ENCODE measurements at places on chromosomes 5 and 9.
A peak's percentile ranks its signal among the peaks of the same experiment; 100 is the strongest.

- DNase-seq: no peak
Observed at GRCh38 chr5:61811052-61811451, 479.0 kb downstream of the ZSWIM6 start.

DNA sequence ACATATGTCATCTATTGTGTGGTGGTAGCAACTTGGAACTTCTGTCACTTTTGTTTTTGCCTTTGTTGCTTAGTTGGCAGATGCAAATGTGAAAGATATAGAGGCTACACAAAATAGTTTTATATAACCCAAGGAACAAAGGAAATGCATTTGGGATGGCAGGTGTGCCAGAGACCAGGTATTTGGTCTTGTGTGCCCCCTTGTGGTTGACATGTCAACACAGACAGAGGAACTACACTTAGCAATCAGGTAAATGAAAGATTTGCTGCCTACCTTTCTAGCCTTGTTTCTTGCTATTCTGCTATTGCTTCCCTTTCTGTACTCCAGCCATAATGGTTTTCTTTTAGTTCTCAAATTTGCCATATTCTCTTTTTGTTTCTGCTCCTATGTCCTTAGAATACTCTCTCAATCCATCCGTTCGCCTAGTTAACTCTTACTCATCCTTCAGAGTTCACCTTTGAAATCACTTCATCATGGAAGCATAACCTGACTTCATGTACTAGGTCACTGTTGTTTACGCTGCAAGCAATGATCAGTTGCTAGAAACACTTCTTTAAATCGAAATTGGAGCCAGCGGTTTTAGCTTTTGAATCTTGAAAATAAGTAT is 119.5 kb downstream of the TRPM3 start:
- DNase-seq: no peak

- DNase-seq: no peak
Observed at GRCh38 chr9:17795744-17796143, 216.9 kb downstream of the SH3GL2 start.

- no peak for DNase-seq
Observed at GRCh38 chr5:149172261-149172660, 31.0 kb downstream of the ABLIM3 start.

DNA sequence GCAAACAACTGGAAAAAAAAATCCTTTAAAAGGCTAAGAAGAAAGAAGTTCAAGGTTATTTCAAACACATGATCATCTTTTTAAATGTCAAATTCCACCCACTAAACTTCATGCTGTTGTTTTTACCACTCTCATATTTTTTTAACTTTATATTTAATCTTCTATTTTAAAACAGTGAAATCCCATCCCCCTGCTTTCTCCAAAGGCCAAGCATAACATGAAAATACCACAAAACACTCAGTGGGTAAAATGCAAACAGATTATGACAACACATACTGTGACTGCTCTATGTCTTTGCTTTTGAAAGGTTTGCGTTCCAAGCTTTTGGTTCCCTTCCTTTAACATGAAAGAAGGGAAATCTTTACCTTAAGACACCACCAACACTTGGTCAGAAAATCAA is 127.6 kb downstream of the SNCAIP start:
- DNase-seq: no peak

DNA sequence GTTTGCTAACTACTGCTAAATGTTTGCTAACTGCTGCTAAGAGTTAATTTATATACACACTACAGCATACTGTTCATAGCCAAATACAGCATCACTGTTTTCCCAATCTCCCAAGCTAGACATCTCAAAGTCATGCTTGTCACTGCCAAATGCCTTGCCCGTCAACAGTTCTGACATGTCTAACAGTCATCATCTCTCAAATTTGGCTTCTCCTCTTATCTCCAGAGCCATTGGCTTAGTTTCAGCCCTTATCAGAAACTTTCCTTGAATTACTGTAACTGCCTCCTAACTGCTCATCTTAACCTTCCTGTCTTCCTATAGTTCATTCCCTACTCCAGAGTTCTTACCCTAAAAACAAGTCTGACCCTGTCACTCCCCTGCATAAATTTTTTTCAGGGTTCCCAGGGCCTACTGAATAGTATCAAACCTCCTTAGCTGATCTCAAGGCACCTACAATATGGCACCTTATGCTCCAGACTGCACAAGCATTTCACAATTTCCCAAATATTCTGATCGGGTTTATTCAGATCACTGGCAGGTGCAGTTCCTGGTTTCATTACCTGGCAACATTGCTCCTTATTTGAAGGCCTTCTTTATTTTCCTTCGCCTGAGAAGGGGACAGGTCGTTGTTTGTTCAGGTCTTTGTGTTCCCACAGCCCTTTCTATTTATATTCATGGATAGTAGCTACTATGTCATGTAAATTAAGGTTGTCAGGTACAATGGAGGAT is 55.9 kb upstream of the ANKRD55 start:
- no peak for DNase-seq

- DNase-seq: no peak
Observed at GRCh38 chr5:176877793-176878331, 21.3 kb downstream of the HK3 start.

DNA sequence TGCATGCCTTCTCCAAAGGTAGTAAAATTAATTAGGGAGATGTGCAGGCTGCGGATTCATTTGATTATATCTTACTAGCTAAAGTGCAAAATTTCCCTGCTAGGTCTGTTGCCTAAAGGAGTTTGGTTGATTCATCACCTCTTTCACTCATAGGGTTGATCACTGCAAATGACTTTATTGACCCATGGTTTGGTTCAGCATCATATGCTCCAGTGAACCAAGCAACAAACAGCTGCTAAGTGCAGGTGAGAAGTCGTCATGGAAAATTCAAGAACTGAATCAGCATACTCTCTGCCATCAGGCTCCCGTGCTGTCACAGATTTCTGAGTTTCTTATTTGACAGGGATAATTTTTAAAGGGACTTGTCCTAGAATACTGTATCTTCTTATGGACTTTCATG is 571.8 kb upstream of the CDH18 start:
- DNase-seq: no peak

DNA sequence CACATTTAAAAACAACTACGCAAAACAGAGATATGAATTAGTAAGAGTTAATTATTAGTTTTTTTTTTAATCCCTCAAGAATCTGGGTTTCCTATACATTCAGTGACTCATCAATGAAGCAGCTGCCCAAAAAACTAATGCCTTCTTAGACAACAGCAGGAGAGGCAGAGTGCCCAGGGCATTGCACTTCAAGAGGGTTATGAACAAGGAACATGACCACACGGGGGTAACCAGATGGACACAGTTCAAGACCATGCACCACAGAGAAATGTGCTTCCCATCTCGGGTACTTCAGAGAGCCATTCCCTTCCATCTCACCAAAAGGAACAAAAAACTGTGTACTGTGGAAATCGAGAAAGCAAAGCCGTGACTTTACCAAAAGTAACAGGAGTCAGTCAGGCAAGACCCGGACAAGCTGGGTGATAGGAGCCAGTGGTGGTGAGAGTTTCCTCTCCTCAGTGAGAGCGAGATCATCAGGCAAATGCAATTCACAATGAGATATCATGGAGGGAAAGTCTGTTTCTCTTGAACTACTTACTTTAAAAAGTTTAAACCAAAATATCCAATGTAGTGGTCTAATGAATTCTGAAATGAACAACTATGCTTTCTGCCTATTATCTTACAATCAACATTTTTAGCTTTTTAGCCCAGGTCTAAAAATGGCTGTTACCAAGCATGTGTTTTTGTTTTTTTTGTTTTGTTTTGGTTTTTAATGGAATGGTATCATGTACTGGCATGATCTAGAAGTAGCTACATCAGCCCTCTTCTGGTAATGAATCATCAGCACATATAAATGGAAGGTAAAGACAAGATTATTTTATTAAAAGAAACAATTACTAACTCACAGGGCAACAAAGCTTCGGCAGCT is 192.1 kb downstream of the TSSK1B start:
- DNase-seq: no peak

DNA sequence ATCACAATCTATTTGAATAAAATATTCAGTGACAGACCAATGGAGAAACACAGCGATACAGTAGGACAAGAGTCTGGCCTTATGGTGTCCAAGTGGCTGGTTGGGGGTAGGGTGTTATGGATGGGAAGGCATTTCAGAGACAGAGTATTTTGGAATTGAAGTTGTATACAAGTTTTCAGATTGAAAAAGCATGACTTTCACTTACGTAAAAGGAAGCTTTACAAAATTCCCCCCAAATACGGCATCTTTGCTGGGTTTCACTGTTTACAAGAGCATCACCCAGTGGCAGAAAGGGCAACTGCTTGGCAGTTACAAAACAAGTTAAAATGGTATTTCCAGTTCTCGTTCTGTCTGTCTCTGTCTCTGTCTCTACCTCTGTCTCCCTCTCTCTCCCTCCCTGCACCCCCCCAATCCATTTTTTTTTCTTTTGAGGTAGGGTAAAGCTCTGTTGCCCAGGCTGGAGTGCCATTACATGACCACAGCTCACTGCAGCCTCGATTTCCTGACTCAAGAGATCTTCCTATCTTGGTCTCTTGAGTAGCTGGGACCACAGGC is 86.2 kb downstream of the PTPN3 start:
- peak; percentile 11 for DNase-seq

DNA sequence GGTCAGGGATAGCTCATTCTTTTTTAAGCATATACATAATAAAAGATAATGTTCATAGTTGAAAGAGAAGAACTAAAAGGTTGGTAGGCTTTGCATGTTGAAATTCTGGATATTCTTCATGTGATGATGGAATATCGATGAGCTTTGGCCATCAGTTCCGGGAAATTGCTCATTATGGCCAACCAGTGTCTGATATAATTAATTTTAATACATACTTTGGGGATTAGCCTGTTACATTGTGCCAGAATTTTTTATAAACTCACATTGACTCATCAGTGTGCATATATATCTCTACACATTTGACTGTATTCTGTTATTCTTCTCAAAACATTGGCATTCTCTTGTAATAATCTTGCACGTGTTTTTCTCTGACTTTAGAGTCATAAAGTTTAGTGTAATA is 84.3 kb downstream of the NNT start:
- no peak for DNase-seq

DNA sequence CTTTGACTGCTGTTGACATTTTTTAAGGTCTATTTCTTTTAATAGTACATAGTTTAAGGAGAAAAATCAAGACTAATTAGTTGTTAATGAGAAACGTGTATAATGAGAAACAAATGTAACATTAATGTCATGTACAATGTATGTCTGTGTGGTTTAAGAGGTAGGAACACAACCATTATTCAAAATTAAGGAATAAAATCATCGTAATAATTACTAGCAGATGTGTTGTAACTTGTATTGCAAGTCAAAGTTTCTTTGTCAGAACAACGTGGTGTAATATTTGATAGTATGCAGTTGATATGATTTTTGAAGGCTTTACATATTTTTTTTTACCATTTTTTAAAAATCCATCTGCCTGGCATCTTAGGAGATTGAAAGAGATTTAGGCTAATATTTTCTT is 120.2 kb upstream of the ARRDC3 start:
- DNase-seq: no peak

- no peak for DNase-seq
Observed at GRCh38 chr9:8417341-8417740, 617.8 kb upstream of the DMAC1 start.

DNA sequence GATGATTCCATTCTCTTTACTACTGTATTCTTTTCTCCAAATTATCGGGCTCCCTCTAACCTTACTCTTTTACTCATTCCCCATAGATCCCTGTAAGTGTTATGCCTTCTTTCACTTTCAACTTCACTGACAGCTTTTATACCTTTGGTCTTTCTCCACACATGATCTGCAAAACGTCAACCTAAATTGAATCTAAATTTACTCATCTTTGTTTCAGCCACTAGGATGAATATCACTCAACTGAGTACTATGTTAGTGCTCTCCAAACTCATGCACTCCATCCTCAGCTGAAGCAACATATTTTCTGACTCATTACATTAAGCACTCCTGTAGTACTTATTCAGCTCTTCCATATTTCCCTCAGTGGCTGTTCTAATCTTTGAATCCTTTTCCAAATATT is 133.4 kb downstream of the ADAMTS19 start:
- DNase-seq: no peak

DNA sequence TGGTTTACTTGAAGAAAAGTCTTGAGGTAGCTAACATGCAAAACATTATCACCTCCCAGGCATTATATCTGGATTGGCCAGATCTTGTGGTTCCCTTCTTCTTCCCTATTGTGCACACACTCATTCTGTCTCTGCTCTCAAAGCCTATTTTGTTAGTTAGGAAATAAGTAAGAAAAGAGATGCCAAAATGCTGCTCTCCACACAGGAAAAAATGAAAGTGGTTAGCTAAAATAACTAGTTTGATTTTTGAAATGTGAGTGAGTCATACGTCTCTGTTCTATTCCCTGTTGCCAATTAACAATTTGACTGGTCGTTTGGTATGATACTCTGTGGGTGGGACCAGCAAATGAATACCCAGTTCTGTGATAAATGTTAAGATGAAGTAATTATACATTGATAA is 28.1 kb downstream of the LMNB1 start:
- DNase-seq: no peak

DNA sequence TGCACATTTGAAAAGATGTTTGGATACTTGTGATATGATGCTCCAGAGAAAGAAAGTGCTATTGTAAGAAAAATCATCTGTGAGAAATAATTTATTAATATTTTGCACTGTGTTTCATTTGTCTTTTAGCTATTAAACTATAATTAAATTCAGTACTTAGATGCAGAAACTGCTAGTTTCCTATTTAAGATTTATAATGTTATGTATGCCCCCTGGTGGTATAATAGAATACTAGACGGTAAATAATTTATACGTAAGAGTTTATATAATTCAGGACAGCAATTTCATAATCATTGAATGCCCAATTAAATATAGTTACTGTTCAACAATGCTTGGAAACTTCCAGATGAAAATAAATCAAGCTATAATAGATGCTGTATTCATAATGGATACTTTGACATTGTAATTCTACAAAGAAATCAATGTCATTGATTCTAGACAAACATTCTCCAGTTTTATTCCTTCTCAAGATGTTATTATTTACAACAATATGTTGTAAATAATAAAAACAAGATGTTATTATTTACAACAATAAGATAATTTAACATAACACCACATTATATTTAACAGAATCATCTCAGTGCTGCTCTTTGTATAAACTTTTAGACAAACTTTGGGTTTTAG is 101.0 kb downstream of the TMEM232 start:
- DNase-seq: no peak

DNA sequence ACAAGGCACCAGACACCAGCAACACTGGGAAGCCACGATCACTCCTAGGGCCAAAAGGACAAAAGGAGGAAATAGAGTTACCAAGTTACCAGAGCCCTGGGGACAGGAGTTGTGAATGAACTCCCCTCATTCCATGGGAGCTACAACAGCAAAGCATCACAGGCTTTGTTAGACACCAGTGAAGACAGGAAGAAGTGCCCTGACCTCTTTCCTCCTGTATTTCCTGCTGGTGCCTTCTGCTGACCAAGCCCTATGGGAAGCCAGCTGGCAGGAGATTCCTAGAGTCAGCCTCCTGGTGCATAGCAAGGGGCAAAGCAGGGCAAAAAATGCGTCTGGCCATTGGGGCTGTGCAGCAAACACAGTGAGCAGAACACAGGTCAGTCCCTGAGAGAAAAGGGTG is 374.7 kb downstream of the ZSWIM6 start:
- no peak for DNase-seq

GRCh38 chr5:132181011-132181629 is 46.5 kb downstream of the P4HA2 start:
- no peak for DNase-seq

- no peak for DNase-seq
Observed at GRCh38 chr5:172920447-172920849, 38.8 kb upstream of the RPL26L1 start.
